ENCODE measurements at places on chromosomes 3 and 15.

GRCh38 chr15:62942428-62942827, 100.1 kb upstream of the TPM1 start:
- DNase-seq: no peak

GRCh38 chr3:27209617-27210264, 159.4 kb downstream of the NEK10 start:
- DNase-seq: no peak

DNA sequence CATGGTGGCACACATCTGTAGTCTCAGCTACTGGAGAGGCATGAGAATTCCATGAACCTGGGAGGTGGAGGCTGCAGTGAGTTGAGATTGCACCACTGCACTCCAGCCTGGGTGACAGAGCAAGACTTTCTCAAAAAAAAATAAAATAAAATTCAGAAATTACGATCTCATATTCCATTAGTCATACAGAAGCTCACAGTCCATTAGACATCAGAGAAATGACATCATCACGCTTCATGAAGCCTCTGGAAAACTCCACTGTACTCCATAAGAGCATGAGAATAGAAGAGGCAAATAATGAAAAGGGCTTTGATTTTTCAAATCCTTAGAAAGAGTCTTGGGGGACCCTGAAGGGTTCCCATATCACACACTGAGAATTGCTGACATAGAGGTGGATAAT, 145.0 kb upstream of the MITF start:
- no peak for DNase-seq

- no peak for DNase-seq
Measured at GRCh38 chr15:46595016-46595415, 960.2 kb downstream of the SQOR start.

DNA sequence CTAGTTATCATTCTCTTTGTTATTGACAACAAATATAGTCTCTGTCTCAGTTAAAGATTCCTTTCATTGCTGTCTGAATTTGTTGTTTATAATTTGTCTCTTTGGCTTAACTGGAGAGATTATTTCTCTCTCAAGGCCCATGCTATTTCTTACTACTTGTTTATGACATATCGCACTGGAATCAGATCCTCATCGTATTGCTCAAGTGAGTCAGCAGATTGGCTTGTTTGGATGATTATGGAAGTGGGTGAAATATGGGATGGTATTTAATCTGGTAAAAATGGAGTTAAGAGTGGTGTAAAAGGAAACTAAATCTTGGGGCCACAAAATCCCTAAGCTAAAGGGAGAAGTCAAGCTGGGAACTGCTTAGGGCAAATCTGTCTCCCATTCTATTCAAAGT, 613.1 kb downstream of the SI start:
- DNase-seq: no peak

- no peak for DNase-seq
Measured at GRCh38 chr3:186123012-186123411, 14.1 kb upstream of the ETV5 start.
